ENCODE measurements at places on chromosomes 2 and 18.
A peak's percentile ranks its signal among the peaks of the same experiment; 100 is the strongest.

DNA sequence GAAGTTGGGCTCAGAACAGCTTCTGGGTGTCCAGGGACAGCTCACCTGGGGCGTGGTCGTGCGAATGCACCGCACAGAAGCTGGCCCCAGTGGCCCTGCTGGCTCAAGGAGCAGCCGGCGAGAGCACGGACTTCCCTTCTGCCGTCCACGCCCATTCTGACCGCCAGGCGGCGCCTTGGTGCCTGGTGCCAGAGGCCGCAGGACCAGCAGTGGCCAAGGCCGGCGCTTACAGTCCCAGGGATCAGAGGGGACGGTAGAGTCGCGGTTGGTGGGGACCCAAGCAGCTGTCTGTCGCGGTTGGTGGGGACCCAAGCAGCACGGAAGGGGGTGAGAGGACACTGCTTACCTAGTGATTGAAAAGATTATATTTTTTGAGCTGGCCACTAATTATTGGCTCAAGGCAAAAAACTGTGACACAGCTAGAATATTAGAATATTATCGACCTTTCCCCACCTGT is 25.7 kb downstream of the NPPC start:
- peak; percentile 89 for DNase-seq

DNA sequence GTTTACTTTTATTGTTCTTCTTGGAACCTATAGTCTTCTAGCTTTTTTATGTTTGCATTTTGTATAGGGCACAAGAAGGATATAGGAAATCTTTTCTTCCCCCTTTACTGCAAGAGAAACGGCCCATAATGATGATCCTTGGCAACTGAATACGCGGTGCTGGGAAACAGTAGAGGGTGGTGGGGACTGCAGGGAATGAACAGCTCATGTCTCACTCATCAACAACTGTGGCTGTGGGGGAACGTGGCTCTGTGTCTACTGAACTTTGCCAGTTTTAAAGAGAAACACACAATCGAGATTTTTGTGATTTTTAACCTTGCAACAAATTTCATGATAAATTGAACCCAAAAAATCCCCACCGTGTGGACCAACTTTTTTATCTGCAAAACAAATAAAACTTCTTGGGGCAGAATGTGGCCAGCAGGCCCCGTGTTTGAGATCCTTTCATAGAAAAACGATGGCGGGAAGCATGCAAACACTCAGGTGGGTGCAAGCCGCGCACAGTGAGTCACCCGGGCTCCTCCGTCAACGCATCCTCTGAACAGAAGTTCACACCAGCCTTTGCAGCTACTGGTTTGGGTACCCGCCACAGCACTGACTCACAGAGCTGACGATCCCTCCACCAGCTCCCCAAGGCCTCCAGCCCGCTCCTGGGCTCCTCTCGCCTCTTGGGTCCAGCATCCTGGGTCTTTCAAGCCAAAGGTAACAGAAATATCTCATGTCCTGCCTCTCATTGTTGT is 149.3 kb downstream of the COL6A3 start:
- DNase-seq: no peak

- DNase-seq: no peak
These were observed 19.8 kb upstream of the MARCHF4 start for GRCh38 chr2:216392018-216392562.

GRCh38 chr2:197615016-197615652 is 60.3 kb downstream of the RFTN2 start:
- DNase-seq: peak; percentile 56

DNA sequence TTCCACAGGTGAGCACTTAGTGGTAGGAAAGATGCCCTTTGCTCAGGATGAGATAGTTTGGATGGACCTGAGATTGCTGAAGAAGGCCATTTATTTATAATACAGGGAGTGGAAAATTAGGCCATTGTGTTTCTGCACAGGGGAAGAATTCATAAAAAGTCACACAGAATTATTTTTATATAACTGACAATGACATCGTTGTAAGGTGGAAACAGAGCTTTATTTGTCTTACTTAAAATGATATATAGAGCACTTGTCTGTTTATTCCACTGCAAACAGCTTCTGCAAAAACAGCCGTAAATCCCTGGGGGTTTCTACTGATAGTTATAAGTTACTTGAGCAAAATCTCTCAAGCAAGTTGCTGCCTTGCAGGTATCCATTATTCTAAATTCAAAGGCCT is 158.1 kb upstream of the ZNF521 start:
- DNase-seq: no peak

DNA sequence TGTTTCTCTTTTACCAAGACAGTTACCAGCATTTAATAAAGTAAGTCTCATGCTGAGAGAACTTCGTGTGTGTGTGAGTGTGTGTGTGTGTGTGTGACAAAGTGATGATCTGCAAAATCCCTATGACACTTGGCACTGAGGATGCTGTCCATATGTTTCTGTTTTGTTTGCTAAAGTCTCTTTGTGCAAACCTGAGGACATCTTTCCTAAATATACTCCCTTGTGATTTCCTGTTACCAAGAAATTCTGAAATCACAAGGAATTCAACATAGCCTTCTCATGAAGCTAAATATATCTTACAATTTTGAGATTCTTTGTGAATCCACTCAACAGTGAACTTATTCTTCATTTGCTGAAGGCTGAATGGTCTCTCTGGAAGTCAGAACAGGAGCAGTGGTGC is 1359.7 kb upstream of the NRXN1 start:
- no peak for DNase-seq

- DNase-seq: no peak
These were observed 850.3 kb downstream of the DSC3 start for GRCh38 chr18:30192216-30192615.

- no peak for DNase-seq
These were observed 16.5 kb downstream of the RNF149 start for GRCh38 chr2:101291973-101292372.

DNA sequence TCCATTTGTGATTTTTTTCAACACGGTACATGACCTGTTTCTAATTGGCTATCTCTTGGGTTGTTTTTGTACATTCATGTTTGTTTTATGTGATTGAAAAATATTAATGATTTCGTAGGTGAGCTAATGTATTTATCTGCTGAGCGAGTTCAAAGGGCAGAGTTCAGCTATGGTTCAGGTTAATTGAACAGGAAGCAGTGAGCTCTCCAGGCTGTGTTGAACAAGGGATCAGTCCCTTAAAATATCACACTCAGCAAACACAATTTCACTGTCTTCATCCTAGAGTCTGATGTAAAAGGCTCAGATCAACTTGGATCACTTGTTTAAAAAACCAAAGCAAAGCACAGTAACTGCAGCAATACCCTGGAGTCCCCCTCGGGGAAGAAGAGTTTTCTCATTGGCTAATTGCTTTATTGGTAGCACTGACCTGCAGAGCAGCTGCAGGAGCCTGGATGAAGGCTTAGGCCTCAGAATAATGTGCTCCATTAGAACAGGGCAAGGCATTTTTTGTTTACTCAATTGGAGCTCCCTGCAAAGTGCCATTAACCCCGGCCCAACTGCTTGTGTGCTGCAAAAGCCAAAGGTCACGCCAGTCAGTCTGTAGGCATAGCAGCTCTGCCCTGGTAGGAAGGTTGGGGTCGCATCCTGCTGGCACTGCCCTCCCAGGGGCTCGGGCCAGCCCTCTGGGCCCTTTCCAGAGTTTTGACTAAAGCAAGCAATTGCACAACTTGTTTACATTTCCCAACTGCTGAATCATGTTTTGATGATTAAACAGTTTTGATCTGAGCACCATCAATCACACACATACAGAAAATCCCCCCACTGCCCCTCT is 10.5 kb downstream of the ONECUT2 start:
- DNase-seq: no peak

DNA sequence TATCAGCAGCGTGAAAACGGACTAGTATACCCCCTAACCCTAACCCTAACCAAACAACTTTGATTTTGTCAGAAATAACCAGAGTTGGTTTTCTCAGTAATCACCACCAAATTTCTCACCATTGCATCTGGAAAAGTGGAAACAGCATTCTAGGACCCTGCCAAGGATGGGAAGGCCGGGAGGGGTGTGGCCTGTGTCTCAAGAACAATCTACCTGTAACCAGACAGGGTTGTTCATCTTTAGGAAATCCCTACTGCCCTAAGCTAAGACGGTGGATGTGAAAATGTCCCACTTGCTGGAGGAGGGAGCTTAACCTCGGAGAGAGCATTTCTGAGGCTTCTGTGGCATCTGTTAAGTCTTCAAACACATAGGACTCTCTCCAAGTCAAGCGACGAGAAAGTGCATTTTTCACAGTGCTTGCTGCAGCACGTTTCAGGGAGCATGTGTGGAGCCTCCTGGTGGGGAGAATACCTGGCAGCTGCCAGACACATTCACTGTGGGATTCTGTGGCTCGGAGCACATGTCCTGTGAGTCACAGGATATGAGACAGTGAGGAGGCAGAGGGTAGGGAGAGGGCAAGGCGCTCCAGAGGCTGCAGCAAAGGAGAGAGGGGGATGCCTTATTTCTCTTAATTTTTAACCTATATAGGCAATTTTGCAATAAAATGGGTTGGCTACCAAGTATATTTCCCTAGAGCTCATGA is 207.5 kb downstream of the SPP2 start:
- peak; percentile 56 for DNase-seq

Measured in left colon (tissue), 2 donors.